ENCODE measurements at places on chromosomes 4 and X. TPM values are rescaled to one million over a fixed set of nuclear protein-coding genes. Genes with fewer than 3 reads are reported as not detected.

The MAGEA2B gene
- total RNA-seq: not detected

The ZCCHC18 gene
- 0.24 TPM for total RNA-seq

The GC gene
- total RNA-seq: not detected

The PRKX gene
- 9.6 TPM for total RNA-seq

The HTN1 gene
- not detected for total RNA-seq

The PCDH7 gene
- 27.8 TPM for total RNA-seq

The GYPE gene
- 1.0 TPM for total RNA-seq

The PNPLA4 gene
- total RNA-seq: 15.8 TPM

The ZAR1 gene
- not detected for total RNA-seq

The PPP4R3C gene
- not detected for total RNA-seq

The PLP1 gene
- total RNA-seq: not detected

The MAGEB6 gene
- total RNA-seq: not detected

The CCKAR gene
- not detected for total RNA-seq

The SH3RF1 gene
- total RNA-seq: 17.9 TPM

The CD38 gene
- total RNA-seq: 1.0 TPM

The PSAPL1 gene
- not detected for total RNA-seq

The PDLIM3 gene
- 15.9 TPM for total RNA-seq

The CEP135 gene
- 2.6 TPM for total RNA-seq

The DCLK2 gene
- total RNA-seq: 1.8 TPM

The CCDC149 gene
- 22.2 TPM for total RNA-seq

Measured in epithelial cell of alveolus of lung (primary cell).